Lung (tissue), 17 donors: ENCODE measurements at places on chromosomes 3 and 15. TPM values are rescaled to one million over a fixed set of nuclear protein-coding genes. Genes with fewer than 3 reads are reported as not detected.
A peak's percentile ranks its signal among the peaks of the same experiment; 100 is the strongest.

DNA sequence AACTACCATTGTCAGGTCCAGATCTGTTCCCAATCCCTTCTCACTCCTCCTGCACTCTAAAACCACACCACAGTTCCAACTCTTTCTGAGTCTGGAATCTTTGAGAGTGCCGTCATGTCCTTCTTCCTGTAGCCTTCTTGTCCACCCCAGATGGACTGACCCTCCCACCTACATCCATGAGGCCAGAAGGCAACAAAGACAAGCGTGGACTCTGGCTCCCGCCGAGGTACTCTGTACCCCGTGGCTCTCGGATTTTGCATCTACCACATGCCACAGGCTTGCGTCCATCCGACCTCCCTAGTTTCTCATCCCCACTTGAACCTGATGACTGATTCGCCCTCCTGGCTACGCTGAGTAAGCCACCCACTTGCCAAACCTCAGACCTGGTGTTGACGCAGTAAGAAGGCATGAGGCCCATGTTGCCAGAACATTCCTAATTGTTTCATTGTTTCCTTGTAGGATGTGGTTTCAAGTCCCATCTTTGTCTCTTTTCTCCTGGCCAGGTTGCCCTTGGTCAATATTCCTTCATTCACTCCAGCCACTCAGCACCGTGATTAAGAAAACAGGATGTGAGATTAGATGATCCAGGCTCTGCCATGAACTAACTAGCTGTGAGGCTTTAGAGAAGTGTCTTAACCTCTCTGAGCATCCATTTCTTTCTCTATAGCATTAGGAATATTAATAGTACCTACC, 1.1 kb upstream of the ZBTB38 start:
- no peaks in the 10 kb centered on the region for H3K36me3 ChIP-seq
- no peak overlapping the region for H3K4me3 ChIP-seq
- H3K4me1 ChIP-seq: peaks cover 22% of the 10 kb centered on the region
- no peak for DNase-seq
- no peaks in the 10 kb centered on the region for H3K27me3 ChIP-seq

- peaks cover 23% of the 10 kb centered on the region for H3K4me1 ChIP-seq
- H3K36me3 ChIP-seq: no peaks in the 10 kb centered on the region
- H3K27ac ChIP-seq: no peak overlapping the region
- no peak overlapping the region for H3K4me3 ChIP-seq
- H3K27me3 ChIP-seq: no peaks in the 10 kb centered on the region
Measured at GRCh38 chr3:157104928-157105652, 54.9 kb downstream of the CCNL1 start.

GRCh38 chr15:89749951-89750559, 994 bp downstream of the MESP1 start:
- no peaks in the 10 kb centered on the region for H3K36me3 ChIP-seq
- no peak overlapping the region for H3K27ac ChIP-seq
- peaks cover 39% of the 10 kb centered on the region for H3K27me3 ChIP-seq
- H3K4me3 ChIP-seq: peak overlapping the region; percentile 69

- H3K27me3 ChIP-seq: no peaks in the 10 kb centered on the region
- DNase-seq: no peak
- H3K4me3 ChIP-seq: no peak overlapping the region
- no peak overlapping the region for H3K27ac ChIP-seq
Measured at GRCh38 chr3:47635536-47635935, 56.9 kb upstream of the CSPG5 start.

GRCh38 chr3:133856316-133856715, 39.4 kb downstream of the RAB6B start:
- H3K36me3 ChIP-seq: no peaks in the 10 kb centered on the region
- no peaks in the 10 kb centered on the region for H3K27me3 ChIP-seq
- H3K4me1 ChIP-seq: peaks cover 11% of the 10 kb centered on the region
- H3K4me3 ChIP-seq: no peak overlapping the region

Gene IL20RB
- total RNA-seq: 0.23 TPM

Gene MCF2L2
- total RNA-seq: 1.5 TPM

Gene PLSCR4
- total RNA-seq: 23.4 TPM

Gene MITF
- total RNA-seq: 18.1 TPM

Gene LRRK1
- total RNA-seq: 22.9 TPM
